ENCODE measurements at places on chromosomes 4 and X. TPM values are rescaled to one million over a fixed set of nuclear protein-coding genes. Genes with fewer than 3 reads are reported as not detected.

- H3K27ac ChIP-seq = no peak overlapping the region
- no peak for DNase-seq
- no peaks in the 10 kb centered on the region for H3K27me3 ChIP-seq
- H3K36me3 ChIP-seq = no peaks in the 10 kb centered on the region
These were observed 381.0 kb upstream of the DMD start for GRCh38 chrX:33592396-33592795.

GRCh38 chr4:141462361-141462760, 174.0 kb upstream of the IL15 start:
- no peaks in the 10 kb centered on the region for H3K27me3 ChIP-seq
- H3K4me3 ChIP-seq = no peak overlapping the region
- no peak overlapping the region for H3K27ac ChIP-seq
- no peak for DNase-seq

DNA sequence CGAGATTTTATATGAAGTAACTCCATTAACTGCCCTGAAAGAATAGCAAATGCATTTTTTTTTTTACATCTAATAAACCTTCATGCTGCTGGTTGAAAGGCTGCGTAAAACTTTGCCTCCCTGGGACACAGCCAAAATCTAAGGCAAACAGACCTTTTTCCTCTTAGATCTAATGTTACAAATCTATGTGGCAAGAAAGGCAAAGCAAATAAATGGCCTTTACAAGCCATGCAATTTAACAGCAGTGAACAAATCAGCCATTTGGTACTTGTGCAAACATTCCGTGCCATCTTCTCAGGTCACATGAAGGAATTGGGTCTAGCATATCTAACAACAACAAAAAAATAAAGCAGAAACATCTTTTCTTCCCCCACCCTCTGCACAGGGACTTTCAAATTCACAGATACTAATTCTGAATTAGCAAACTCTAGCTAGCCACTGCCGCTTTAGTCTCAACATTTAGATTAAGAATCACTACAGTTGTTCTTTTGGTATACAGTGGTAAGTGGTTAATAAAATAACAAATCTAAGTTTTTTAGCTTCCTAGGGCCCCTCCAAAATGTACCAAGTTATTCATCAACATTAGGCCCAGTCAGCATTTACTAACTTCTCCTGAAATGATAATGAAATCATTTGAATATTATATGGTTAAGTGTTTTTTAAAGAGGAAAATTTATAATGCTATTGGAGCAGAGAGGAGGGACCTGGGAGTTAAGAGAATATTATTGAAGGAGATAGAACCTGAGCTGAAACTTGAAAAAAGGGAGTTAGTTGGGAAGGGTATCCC, 593.8 kb downstream of the SMARCA1 start:
- H3K4me1 ChIP-seq = no peaks in the 10 kb centered on the region
- no peaks in the 10 kb centered on the region for H3K36me3 ChIP-seq
- no peak overlapping the region for H3K4me3 ChIP-seq
- no peak for DNase-seq

GRCh38 chr4:54946741-54947140, 178.7 kb downstream of the KDR start:
- H3K4me3 ChIP-seq = no peak overlapping the region
- H3K36me3 ChIP-seq = no peaks in the 10 kb centered on the region
- H3K27me3 ChIP-seq = no peaks in the 10 kb centered on the region
- DNase-seq = no peak
- no peak overlapping the region for H3K27ac ChIP-seq

DNA sequence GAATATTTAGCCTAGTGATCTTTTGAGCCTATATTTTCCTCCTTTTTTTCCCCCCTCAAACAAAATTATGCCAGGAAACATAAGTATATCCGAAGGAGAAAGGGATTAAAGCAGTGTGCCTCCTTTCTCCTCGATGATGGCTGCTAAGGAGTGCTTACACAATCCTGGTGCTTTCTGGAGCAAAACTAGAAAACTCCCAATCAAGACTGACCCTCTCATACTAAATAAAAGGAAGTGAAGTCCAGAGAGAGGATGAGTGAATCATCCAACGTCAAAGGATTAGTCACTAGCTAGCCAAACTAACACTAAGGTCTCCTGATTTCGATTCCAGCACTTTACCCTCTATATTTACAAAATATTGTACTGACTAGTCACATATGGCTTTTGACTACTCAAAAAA, 146.8 kb downstream of the PPP3CA start:
- no peak overlapping the region for H3K27ac ChIP-seq
- no peak overlapping the region for H3K4me3 ChIP-seq
- peaks cover 4% of the 10 kb centered on the region for H3K36me3 ChIP-seq
- no peaks in the 10 kb centered on the region for H3K27me3 ChIP-seq

GRCh38 chr4:10667701-10668326, 16.8 kb downstream of the CLNK start:
- H3K27me3 ChIP-seq = no peaks in the 10 kb centered on the region
- H3K4me3 ChIP-seq = no peak overlapping the region
- H3K36me3 ChIP-seq = no peaks in the 10 kb centered on the region
- DNase-seq = no peak
- H3K27ac ChIP-seq = no peak overlapping the region

- H3K27me3 ChIP-seq = no peaks in the 10 kb centered on the region
- H3K27ac ChIP-seq = no peak overlapping the region
- no peak overlapping the region for H3K4me3 ChIP-seq
- no peak for DNase-seq
- H3K36me3 ChIP-seq = no peaks in the 10 kb centered on the region
- H3K4me1 ChIP-seq = no peaks in the 10 kb centered on the region
These were observed 82.2 kb upstream of the SCOC start for GRCh38 chr4:140291259-140291658.

DNA sequence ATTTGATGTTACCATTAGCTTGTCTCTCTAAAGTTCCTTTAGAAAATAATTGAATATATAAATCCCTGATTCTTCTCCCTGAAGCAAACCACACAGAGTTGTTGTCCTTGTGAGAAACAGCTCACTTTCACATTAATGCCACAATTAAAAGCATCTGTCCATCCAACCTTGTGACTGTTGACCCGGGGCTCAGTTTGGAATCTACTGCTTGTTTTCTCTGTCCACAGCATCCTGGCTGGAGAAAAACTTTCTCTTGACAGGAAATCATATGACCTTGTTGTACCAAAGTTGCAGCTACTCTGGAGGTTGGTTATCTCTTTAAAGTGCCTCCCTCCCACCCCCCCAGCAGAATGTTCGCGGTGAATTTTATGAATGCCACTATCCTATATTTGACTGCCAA, 3.1 kb downstream of the PRKG2 start:
- H3K4me3 ChIP-seq = no peak overlapping the region
- H3K27ac ChIP-seq = no peak overlapping the region
- H3K4me1 ChIP-seq = peaks cover 5% of the 10 kb centered on the region
- no peak for DNase-seq
- H3K27me3 ChIP-seq = peaks cover 22% of the 10 kb centered on the region
- H3K36me3 ChIP-seq = no peaks in the 10 kb centered on the region

DNA sequence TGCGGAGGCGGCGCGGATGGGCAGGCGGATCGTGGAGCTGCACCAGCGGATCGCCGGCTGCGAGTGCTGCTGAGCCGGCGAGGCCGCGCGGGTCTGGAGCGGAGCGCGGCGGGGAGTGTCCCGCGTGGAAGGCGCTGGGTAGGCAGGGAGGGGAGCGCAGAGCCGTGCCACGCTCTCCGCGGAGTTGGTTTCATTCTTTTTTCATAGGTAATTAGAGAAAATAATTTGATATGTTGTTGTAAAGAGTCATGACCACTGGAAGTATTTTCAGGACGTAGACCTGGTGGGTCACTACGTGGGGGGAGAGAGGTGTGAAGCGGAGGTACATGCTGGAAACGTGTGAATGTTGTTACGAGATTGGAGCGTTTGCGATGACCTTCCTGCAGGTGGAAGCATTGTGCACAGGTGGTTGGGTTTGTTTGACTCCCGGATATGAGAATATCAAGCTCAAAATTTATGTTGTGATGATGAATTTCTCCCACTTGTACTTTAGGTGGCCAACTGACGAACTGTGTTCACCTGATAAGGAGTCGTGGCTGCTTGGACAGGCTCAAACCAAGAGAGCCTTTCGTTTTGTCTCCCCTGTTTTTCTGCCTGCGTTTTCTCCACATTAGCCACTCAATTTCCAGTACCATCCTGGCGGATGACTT, 19.1 kb upstream of the S100P start:
- H3K4me3 ChIP-seq = peak overlapping the region; percentile 64
- H3K36me3 ChIP-seq = peaks cover 23% of the 10 kb centered on the region
- H3K27me3 ChIP-seq = no peaks in the 10 kb centered on the region
- H3K27ac ChIP-seq = peak overlapping the region; percentile 2
- peak; percentile 76 for DNase-seq
- peaks cover 57% of the 10 kb centered on the region for H3K4me1 ChIP-seq

DNA sequence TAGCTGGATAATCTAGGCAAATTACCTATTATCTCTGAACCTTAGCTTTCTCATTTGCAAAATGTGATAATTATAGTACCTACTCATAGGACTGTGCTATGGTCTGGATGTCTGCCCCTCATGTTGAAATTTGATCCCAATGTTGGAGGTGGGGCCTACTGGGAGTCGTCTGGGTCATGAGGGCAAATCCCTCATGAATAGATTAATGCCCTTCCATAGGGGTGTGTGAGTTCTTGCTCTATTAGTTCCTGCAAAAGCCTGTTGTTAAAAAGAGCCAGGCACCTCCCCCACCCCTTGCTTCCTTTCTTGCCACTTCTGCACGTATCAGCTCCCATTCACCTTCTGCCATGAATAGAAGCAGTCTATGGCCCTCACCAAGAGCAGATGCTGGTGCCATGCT, 73.9 kb downstream of the SERTM2 start:
- no peak for DNase-seq
- H3K27me3 ChIP-seq = no peaks in the 10 kb centered on the region
- no peak overlapping the region for H3K4me3 ChIP-seq
- H3K27ac ChIP-seq = no peak overlapping the region
- no peaks in the 10 kb centered on the region for H3K36me3 ChIP-seq
- H3K4me1 ChIP-seq = no peaks in the 10 kb centered on the region

DNA sequence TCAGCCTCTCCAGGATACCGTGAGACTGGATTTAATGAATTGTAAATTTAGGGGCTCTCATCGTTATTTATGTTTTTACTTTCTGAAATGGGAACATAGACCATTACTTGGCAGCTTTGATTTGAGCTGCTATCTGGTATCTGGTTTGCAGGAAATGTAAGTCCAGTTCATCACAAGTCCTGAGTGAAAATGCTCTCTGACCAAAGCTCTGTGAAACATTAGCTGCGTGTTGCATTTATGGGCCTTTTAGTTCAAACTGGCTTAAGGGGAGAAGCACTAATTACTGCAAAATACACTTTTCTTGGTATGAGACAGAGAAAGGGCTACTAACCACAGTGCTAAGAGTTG, 420 bp downstream of the CC2D2A start:
- H3K36me3 ChIP-seq = no peaks in the 10 kb centered on the region
- no peak overlapping the region for H3K27ac ChIP-seq
- H3K4me1 ChIP-seq = peaks cover 8% of the 10 kb centered on the region
- DNase-seq = no peak
- no peaks in the 10 kb centered on the region for H3K27me3 ChIP-seq

GRCh38 chr4:37732526-37733186, 46.5 kb upstream of the RELL1 start:
- H3K27ac ChIP-seq = no peak overlapping the region
- no peak for DNase-seq
- no peaks in the 10 kb centered on the region for H3K27me3 ChIP-seq
- H3K4me3 ChIP-seq = no peak overlapping the region
- H3K4me1 ChIP-seq = no peaks in the 10 kb centered on the region

- H3K27ac ChIP-seq = no peak overlapping the region
- DNase-seq = no peak
- H3K36me3 ChIP-seq = no peaks in the 10 kb centered on the region
These were observed 205.7 kb downstream of the FAT4 start for GRCh38 chr4:125520258-125520990.

DNA sequence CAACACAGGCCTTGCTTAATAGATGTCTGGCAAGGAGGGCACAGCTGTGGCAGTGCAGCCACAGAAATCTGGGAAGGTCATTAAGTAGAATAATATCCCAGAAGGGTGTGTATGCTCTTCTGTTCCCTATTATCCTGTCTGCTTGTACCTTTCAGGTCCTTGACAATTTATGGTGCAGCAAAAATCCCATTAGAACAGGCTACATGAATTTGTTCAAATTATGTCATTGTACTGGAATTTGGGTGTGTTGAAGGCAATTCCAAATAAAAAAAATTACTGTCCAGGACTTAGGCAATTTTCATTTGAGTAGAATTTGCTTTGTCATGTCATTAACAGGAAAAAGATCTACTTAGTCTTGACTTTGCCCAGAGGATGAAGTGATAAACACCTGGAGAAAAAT, 192.1 kb downstream of the IDS start:
- H3K27ac ChIP-seq = no peak overlapping the region
- no peak overlapping the region for H3K4me3 ChIP-seq
- H3K4me1 ChIP-seq = no peaks in the 10 kb centered on the region
- DNase-seq = no peak
- H3K36me3 ChIP-seq = no peaks in the 10 kb centered on the region

The PCSK1N gene
- 3.5 TPM for total RNA-seq

The ARSJ gene
- not detected for total RNA-seq
